ENCODE measurements at places on chromosomes 6 and 20.

DNA sequence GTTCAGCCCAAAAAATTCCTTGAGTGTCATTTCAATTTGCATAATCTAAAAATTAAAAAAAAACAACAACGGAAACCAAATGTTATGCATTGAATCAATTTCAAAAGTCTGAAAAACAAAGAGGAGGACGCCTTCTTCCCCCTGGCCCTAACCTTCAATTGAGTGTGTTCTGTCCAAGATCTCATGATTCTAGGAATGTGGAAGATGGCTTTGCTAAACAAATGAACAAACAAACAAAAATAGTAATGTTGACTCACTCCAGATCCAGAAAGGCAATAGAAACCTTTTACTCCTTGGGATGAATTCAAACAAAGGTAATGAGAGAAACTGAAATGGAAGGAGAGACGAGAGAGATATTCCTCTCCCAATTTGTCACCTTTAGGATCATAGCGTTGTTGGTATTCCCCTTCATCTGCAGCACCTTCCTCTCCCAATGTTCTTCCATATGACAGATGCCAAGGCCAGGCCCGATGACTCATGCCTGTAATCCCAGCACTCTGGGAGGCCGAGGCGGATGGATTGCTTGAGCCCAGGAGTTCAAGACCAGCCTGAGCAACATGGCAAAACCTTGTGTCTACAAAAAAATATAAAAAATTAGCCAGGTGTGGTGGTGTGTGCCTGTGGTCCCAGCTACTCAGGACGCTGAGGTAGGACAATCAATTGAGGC, 109.2 kb upstream of the ADGRF1 start:
- no peak for DNase-seq

GRCh38 chr20:1616858-1617434, 2.9 kb downstream of the SIRPB1 start:
- DNase-seq: no peak

DNA sequence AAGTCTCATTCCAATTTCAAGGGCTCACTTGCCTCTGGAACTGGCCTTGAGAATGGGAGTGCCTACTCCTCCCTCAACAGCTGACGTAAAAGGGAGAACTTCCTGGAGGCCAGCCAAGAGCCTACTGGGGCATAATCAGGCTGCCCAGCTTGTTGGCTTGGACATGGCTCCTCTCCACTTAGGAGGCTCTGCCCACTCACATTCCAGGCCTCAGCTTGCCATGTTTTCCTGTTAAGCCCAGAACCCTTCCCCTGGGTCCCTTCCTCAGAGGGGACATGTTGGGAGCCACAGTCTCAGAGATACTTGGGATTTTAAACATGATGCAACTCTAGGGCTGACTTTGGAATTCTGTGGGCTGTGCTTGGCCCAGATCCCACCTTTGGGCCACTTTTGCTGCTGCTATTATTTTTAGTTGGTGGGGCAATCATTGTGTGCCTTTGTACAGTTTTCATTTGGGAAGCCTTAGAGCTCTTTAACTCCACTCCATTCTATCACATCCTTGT, 31.5 kb upstream of the ADTRP start:
- DNase-seq: peak; percentile 60

GRCh38 chr6:143529095-143529494, 17.6 kb upstream of the FUCA2 start:
- no peak for DNase-seq

DNA sequence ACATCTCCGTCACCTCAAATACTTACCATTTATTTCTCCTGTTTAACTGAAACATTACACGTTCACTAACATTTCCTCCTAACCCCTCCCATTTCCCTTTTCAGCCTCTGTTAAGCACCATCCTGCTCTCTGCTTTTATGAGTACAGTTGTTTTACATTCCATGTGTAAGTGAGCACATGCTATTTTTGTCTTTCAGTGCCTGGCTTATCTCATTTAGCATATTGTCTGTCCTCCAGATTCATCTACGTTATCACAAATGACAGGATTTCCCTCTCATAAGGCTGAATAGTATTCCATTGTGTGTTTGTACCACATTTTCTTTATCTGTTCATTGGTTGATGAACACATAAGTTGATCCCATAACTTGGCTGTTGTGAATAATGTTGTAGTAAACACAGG, 22.7 kb downstream of the TAF11 start:
- no peak for DNase-seq

- DNase-seq: no peak
Measured at GRCh38 chr20:2602046-2602735, 50.2 kb upstream of the NOP56 start.

GRCh38 chr6:7401075-7401474, 11.5 kb downstream of the RIOK1 start:
- no peak for DNase-seq

- no peak for DNase-seq
Measured at GRCh38 chr6:134720353-134721059, 229.4 kb downstream of the ALDH8A1 start.

- DNase-seq: no peak
Measured at GRCh38 chr20:34817072-34817471, 8.4 kb downstream of the NCOA6 start.

- DNase-seq: no peak
Measured at GRCh38 chr6:33391922-33392594, 435 bp downstream of the KIFC1 start.

DNA sequence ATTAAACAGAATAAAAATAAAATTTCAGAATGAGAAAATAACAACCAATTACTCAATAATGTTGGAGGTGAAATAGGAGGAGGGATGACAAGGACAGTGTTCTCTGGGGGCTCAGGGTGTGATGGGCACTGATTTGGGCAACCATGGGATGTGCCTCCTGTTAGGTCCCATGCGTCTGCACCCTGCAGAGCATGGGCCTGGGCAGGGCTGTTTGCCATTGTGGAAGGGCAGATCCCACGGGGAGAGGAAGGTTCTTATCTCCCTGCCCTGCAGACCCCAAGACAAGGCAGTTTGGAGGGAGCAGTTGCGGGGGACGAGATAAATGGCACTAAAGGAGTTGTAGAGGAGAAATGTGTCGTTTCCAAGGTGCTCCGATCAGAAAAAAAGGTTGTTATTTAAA, 206.3 kb downstream of the THBS2 start:
- no peak for DNase-seq

DNA sequence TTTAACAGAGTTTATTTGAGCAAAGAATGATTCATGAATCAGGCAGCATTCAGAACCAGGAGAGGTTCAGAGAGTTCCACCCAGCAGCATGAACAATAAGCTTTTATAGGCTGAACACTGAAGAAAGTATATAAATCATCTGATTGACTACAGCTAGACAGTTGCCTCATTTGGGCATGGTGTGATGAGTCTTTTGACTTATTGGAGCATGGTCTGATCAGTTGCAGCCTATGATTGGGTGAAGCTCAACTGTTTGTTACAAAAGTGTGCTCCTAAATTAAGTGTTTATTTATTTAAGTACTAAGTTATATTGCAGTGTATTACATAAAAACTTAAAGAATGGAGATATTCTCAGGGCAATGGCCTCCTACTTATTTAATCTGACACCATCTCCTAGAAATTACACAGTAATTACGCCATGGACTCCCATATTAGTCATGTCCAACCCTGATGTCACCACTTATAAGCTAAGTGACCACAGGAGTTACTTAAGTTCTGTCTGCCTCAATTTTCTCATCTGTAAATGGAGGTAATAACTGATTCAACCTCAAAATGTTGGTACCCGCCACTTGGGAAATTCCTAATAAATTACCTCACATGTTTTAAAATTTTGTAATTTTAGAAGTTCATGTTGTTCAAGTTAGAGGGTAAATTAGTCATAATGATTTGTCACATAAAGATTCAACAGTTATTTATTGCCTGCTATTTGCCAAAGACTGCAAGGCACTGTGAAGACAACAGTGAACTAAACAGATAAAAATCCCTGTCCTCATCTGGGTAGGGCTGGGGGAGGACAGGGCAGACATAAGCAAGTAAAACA, 15.2 kb upstream of the ROS1 start:
- no peak for DNase-seq

GRCh38 chr20:54063992-54064676, 6.3 kb downstream of the BCAS1 start:
- DNase-seq: no peak

DNA sequence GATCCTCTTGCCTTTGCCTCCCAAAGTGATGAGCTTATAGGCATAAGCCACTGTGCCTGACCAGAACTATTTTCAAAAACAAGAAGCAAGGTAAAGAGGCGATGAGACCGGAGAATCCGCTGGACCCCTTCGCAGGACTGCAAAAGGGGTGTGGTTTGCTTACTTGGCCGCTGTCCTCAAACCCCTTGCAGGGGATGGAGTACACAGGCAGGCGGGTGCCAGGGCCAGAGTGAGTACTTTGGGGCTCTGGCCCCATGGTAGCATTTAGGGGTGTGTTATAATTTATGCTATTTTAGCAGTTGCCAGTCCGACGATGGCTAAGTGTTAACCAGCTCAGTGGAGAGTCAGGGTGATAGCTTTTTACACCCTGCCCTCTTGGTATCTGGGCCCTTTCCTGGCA, 1454.9 kb downstream of the HACE1 start:
- DNase-seq: no peak

DNA sequence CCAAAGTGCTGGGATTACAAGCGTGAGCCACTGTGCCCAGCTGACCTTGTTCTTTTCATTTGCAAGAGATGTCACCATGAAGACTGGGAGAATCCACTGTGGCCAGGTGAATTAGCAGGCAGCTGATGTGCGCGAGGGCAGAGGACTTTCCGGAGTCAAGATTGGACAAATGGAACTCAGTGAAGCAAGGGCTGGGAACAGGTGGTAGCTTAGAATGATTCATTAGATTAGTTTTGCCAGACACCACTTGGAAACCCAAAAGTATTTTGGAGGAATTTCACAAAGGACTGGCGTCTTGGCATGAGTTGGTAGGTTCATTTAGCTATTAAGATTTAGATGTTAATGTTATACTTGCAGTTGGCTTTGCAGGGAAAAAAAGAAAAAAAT, 4.7 kb upstream of the AKAP7 start:
- no peak for DNase-seq

DNA sequence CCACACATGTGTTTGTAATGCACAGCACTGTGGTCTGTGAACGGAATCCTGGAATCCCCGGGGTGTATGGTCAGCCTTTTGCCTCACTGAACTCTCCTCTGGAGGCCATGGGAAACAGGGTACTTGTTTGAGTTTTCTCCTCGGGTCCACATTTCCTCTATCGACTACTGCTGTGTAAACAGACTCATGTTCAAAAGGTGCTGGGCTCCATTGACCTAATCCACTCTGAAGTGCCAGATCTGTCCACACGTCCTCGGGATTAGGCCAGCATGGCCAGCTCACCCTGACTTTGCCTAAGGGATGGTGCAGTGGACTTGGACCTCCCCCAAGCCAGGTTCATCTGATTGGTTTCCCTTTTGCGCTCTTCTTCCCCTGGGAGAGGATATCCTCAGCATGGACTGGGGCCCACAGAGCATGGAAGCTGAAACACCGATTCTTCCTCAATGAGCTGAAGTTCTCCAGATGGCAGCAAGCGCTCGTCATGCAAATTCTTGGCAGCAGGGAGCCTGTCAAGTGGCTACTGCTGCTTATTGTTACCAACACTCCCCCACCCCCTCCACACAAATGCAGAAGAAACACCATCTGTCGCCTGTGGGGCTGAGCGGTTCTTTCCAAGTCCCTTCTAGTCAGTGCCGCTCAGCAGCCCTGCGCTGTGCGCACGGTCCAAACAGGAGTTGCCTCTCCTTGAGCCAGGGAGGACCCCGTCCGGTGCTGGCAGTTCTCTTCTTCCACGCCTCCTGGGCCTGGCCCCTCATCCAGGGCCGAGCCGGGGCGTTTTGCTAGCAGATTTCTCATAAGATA, 292.6 kb upstream of the MARCKS start:
- DNase-seq: peak; percentile 87

GRCh38 chr6:71326611-71327010, 38.0 kb downstream of the OGFRL1 start:
- no peak for DNase-seq

DNA sequence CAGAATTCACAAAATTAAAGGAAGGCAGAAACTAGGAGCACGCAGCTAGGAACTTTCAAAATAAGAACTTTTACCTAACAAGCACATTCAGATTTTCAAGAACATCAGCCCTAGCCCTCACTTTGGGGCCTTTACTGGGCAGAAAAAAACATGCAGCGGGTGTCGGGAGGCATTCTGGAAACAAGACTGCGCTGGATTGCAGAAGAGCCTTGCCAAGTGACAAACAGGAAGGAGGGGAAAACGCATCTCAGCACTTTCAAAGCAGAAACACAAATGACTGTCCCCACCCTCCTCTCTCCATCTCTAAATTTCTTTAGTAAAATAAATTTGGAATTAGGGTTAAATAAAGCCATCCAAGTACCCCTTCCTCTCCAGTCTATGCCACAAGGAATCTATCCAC, 74.6 kb upstream of the RREB1 start:
- no peak for DNase-seq

GRCh38 chr6:5778317-5778857, 228.3 kb downstream of the NRN1 start:
- no peak for DNase-seq

DNA sequence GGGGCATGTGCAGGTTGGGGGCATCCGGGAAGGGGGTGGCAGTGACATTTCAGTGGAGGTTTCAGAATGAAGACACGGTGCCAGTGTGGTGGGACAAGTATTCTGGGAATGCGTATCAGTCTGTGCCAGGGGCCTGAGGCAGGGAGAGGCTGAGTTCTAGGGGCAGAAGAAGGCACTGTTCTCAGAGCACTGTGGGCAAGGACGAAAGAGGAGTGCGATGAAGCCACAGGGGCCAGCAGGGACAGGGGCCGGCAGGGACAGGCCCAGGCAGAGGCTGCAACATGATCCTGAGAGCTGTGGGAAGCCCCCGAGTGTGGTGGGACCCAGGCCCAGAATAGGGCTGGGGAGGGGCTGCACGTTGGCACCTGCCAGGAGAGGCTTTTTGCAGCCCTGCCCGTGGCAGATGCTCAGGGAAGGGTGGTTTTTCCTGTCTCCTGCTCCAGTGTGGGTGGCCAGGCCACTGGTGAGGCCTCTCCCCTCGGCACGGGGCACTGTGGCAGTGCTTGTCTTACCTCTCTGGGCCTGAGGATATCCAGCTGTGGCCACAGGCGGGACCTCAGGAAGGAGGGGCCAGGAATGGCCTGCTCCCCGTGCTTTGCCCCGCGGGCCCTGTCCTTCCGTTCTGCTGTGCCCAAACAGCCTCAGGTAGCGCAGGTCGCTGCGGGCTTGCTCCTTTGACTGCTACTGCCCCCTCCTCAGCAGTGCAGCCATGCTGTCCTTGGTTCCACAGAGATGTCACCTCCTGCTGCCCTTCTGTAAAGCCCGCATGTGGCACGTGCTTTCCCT, 10.0 kb downstream of the ENTPD6 start:
- DNase-seq: no peak

All from left hindlimb (tissue), 1 donor.